T follicular helper cell (primary cell): ENCODE measurements at places on chromosomes 1 and 21.

DNA sequence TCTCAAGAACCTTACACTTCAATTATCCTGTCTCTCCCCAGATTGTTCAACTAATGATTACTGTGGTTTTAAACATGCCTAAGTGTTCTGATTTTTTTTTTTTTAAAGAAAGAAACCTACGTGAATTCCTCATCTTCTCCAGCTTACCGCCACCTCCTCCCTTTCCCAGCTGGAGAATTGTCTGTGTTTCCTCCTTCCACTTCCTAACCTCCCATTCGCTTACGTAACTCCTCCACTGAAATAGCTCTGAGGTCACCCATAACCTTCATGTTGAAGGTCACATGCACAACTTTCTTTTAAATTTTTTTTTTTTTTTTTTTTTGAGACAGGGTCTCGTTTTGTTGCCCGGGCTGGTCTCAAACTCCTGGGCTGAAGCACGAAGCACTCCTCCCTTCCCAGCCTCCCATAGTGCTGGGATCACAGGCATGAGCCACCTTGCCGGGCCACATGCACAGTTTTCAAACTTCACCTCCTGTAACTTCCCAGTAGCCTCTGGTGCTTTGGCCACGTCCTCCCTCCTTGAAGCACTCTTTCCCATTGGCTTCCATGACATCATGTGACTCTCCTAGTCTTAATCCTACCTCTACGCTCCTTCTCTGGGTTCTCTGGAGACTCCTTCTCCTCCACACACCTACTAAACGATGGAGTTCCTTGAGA is 9.8 kb upstream of the CAPZB start:
- no peak for DNase-seq

GRCh38 chr1:66251546-66251945 is 282.4 kb upstream of the SGIP1 start:
- DNase-seq, result no peak

- DNase-seq, result no peak
These were observed 17.0 kb downstream of the TNFRSF25 start for GRCh38 chr1:6448749-6449631.

GRCh38 chr1:67688526-67689219 is 3.7 kb downstream of the GADD45A start:
- DNase-seq, result no peak

GRCh38 chr1:161311595-161312181 is 1.9 kb upstream of the MPZ start:
- no peak for DNase-seq

DNA sequence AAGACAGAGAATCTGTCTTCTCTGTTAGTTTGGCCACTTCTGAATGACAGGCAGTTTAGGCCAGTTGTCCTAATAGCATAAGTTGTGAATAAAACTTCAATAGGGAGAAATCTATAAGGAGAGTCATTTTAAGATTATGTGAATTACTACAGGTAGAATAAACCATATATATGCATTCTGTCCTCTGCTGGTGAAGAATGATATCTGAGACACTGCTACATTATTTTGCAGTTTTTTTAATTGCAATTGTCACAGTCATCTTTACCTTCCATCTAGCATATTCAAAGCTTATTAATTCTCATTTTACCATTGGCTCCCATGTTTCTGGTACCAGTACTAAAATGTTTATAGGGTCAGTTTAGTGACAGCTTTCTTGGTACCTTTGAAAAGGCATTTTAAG is 519.6 kb upstream of the DEPDC1 start:
- DNase-seq, result no peak

GRCh38 chr1:22652881-22653316 is at the start of gene C1QB:
C1QB (plus strand) TSS chr1:22653236; CDS start chr1:22659463, 6,227 bp downstream.
- DNase-seq, result no peak

DNA sequence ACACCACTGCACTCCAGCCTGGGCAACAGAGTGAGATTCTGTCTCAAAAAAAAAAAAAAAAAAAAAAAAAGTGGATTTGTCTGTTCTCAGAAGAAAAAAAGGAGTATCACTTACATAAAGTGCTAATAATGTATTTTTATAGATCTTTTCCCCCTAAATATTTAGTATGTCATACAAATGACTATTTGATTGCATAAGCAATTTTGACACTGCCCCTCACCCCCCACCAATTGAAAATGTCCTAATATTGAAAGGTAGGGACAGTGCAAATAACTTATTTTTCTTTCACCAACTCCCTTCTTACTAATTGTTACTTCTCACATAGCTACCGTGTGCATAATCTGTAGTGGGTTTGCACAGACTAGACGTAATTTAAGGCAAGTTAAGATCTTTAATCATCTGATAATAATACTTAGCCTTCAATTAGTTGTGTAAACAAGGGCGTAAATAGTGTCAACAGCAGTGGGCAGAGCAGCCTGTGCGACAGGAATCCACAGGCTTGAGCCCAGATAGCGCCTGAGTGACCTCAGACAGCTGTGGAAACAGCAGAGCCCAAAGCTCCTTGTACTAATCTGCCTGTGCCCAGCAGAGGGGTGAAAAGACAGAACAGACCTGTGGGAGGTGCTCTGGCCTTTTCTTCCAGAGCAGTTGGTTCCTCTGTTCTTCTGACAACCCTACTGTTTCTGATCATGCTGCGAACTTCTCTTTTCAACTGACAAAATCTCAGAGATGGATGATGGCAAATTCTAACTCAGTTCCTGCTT is 4.5 kb upstream of the IER5 start:
- DNase-seq, result peak; percentile 40

GRCh38 chr1:7399514-7400125 is 371.5 kb upstream of the VAMP3 start:
- no peak for DNase-seq

- DNase-seq, result no peak
These were observed 7.2 kb downstream of the KCNN3 start for GRCh38 chr1:154862907-154863306.

GRCh38 chr1:95208876-95209275 is 25.1 kb upstream of the RWDD3 start:
- no peak for DNase-seq

- DNase-seq, result no peak
These were observed 118.1 kb downstream of the SYT2 start for GRCh38 chr1:202592146-202592545.

- no peak for DNase-seq
These were observed 74.6 kb upstream of the PDC start for GRCh38 chr1:186535388-186536133.

DNA sequence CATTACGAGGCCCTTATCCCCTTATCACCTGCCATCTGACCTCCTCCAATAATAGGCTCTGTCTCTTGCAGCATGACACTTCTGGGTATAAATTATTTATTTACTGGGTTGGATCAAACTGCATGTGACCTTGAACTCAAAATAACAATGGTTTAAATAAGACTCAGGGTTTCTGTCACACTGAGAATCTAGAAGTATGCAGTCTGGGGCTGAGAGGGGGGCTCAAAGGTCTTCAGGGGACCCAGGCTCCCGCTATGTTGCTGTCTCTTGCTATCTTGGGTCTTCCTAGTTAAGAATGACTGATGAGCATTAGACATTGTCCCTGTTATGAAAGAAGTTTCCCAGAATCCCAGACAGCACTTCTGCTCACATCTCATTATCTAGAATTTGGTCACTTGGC is 133.5 kb downstream of the URB2 start:
- no peak for DNase-seq

GRCh38 chr1:205517288-205517687 is 12.8 kb downstream of the CDK18 start:
- no peak for DNase-seq

DNA sequence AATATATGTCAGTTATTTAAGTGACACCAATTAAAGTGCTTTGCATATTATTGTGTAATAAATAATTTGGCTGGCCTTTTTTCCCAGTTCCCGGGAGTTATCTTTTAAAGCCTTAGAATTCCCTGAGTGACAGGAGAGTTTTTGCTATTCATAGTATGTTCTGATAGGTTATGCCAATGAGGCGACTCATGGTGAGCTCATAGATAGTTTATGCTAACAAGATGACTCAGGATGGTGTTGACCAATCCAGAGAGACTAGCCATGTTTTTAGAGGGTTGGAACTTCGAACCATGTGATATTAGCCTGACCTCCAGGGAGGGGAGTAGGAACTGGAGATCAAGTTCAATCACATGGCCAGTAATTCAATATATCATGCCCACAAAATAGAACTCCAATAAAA is 310.8 kb downstream of the USP25 start:
- DNase-seq, result no peak

- no peak for DNase-seq
These were observed 279.9 kb downstream of the LRRC7 start for GRCh38 chr1:69847670-69848069.

GRCh38 chr1:227777156-227777555 is 38.3 kb upstream of the PRSS38 start:
- DNase-seq, result no peak

- DNase-seq, result no peak
These were observed 97.9 kb upstream of the MARK1 start for GRCh38 chr1:220430059-220430458.

GRCh38 chr21:27219068-27219467 is 252.2 kb upstream of the ADAMTS5 start:
- DNase-seq, result no peak

GRCh38 chr1:237878406-237878805 is 12.3 kb downstream of the ZP4 start:
- no peak for DNase-seq

DNA sequence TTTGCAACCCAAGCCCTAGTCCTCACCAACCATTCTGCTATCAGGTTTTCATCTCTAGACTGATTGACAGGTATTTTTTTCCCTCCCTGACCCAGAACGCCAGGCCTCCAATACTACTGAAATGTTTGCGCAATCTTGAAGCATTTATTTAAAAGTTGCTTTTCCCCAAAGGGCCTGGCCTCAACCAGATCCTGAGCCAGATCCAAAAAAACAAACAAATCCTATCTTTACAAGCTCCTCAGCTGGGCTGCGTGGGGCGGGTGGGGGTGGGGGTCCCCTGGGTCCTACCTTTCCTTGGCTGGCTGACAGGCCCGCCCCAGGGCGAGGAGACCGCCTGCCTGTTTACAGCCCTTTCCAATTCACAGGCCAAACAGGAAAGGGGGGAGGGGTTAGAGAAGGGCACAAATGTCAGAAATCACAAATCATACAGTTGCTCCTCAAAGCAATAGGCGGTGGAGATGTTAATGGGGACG is 98.8 kb downstream of the FOXD2 start:
- no peak for DNase-seq

GRCh38 chr1:156584813-156585212 is 5.3 kb downstream of the TTC24 start:
- no peak for DNase-seq

DNA sequence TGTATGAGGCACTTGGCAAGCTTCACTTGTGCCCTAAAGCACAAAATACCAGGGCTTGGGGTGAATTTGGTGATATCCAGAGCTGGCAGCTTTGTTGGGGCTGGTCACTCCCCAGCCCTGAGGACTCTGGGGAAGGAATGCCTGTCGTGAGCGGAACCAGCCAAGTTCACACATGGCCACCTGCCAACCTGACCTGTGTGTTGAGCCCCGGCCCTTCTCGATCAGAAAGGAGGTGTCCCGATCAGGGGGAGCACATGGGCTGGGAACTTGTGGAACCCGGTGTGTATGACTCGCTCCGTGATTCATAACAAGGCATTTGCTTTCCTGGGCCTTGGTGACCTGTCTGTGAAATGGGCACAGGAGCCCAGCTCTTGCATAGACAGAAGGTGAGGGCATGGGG is 43.1 kb downstream of the AGPAT3 start:
- no peak for DNase-seq

- DNase-seq, result no peak
These were observed 358.1 kb downstream of the HHAT start for GRCh38 chr1:210686841-210687240.

- no peak for DNase-seq
These were observed 182.4 kb downstream of the MIS18A start for GRCh38 chr21:32096411-32096810.

DNA sequence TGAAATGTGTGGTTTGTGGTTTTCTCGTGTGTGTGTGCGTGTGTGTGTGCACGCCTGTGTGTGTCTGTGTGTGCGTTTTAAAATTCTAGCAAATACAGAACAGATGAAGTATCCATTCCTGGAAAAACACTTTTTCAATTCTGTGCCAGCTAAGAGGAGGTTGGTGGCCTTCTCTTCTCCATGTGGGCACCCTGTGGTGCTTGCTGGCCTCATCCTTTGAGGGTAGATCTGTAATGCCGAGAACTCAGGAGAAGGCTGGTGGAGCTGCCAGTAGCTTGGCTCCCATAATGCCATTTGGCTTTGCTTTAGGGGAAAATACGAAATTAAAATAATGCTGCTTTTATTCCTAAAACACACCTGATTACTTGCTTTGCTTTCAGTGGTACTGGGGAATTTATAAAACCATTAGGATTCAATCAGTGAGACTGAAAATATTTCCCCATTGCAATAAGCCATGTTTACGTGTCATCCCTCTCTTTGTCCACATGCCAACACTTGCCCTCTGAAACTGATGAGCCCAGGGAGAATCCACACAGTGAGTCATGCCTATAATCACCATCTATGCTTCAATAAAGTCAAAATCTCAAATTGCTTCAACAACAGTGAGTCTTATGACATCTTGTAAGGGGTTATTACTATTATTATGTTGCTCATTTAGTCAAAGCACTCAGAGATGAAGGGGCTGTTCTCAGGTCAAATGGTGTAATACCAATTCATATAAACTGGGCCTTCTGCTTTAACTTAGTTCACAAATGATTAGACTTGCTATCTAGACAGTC is 39.2 kb downstream of the ABCA4 start:
- DNase-seq, result no peak

GRCh38 chr1:223137455-223138085 is 5.5 kb downstream of the TLR5 start:
- DNase-seq, result no peak

GRCh38 chr1:47847763-47848162 is 149.4 kb downstream of the TRABD2B start:
- DNase-seq, result no peak

DNA sequence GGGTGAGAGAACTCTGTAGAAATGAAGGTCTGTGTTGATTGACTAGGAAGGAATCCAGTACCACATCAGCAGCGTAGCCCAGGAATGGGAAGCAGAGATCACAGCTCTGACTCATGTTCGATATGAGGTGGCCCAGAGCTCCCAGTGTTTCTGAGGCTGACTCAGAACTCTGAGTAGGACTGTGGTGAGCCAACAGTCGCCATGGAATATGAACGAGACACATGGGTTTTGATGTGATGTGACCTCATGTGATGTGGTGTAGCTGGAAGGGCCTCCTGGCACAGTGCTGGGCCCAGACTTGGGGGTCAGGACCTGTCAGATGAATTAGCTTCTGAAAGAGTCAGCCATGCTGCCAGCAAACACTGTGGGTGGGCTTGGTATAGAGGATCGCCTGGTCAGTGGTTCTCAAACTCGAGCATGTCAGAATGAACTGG is 237.0 kb downstream of the MRPL39 start:
- no peak for DNase-seq

DNA sequence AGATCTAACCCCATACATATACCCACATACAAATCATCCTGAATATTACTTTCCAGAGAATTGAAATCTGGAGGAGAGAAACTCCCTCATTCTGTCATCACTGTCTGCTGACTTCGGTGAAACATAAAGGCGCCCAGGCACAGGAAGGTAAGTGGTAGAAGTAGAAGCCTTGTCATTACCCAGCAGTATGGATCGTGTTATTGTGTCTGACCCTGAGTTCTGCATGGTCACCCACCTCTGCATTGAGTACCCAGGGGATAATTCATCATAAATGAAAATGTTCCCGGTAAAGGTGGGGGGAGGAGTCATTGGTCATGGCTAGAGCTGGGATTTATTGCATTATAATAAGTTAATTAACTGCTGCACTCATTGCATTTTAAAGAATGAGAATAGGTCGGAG is 342.6 kb upstream of the PKN2 start:
- DNase-seq, result no peak

- no peak for DNase-seq
These were observed 88.7 kb downstream of the WLS start for GRCh38 chr1:68143633-68144032.
